ENCODE measurements at places on chromosomes 1 and 21. TPM values are rescaled to one million over a fixed set of nuclear protein-coding genes. Genes with fewer than 3 reads are reported as not detected.
A peak's percentile ranks its signal among the peaks of the same experiment; 100 is the strongest.

- DNase-seq, result no peak
Measured at GRCh38 chr1:41917076-41917475, 1.6 kb downstream of the HIVEP3 start.

DNA sequence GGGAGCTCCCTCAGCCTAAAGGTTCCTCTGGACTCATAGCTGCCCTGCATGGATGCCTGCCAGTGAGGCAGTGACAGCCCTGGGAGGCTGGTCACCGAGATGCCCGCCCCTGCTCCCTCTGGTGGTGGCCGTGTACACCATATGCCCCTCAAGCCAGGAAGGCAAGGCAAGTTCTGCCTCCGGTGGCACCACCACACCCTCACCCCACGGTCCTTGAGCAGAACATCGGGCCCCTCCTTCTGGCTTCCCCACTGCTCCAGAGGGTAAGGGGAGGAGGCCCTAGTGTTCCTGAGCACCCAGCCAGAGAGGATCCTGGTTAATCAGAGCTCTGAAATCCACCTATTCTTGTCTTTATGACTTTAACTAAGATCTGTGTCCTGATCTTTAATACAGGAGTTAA lies 1.5 kb upstream of the S100A14 start:
- peak; percentile 93 for DNase-seq

- DNase-seq, result no peak
Measured at GRCh38 chr1:70360321-70360720, 5.8 kb upstream of the ANKRD13C start.

DNA sequence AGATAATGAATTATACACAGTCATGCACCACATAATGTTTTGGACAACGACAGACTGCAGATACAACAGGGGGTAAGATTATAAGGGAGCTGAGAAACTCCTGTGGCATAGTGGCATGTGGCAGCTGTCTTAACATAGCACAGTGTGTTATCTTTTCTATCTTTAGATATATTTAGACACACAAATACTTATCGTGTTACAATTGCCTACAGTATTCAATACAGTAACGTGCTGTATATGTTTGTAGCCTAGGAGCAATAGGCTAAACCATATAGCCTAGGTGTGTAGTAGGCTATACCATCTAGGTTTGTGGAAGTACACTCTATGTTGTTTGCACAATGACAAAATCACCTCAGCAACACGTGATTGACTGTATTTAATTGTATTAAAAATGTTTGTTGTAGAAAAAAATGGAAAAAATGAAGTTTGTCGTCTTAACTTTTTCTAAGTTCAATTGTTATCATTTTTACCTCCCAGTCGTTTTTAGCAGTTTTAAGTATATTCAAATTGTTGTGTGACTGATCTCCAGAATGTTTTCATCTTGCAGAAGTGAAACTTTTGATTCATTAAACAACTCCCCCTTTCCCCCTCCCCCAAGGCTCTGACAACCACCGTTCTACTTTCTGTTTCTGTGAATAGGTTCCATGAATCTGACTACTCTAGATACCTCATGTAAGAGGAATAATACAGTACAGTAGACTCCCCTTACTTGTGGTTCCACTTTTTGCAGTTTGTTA lies 351.0 kb upstream of the B3GALT2 start:
- no peak for DNase-seq

DNA sequence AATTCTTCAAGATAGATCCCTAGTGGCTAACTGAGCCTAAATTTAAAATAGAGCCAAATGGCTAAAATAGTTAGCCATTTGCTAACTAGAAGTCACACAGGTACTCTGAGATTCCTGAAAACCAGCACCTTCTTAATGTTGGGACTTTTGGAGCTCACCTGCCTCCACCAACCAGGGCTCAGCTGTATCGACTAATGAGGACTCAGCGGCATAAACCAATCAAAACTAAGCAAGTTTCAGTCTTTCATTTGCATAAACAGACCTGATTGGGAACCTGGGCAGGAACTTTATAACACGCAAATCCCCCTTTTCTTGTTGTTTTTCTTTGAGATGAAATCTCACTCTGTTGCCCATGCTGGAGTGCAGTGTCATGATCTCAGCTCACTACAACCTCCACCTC lies 28.5 kb downstream of the TNFRSF9 start:
- DNase-seq, result no peak

Gene LYPLA2
- total RNA-seq, result 71.3 TPM

Gene PERM1
- total RNA-seq, result 0.25 TPM

Gene RUNX3
- total RNA-seq, result 7.9 TPM

Measured in kidney (tissue), 22 donors.